ENCODE measurements at places on chromosomes 16 and 17.
A peak's percentile ranks its signal among the peaks of the same experiment; 100 is the strongest.

DNA sequence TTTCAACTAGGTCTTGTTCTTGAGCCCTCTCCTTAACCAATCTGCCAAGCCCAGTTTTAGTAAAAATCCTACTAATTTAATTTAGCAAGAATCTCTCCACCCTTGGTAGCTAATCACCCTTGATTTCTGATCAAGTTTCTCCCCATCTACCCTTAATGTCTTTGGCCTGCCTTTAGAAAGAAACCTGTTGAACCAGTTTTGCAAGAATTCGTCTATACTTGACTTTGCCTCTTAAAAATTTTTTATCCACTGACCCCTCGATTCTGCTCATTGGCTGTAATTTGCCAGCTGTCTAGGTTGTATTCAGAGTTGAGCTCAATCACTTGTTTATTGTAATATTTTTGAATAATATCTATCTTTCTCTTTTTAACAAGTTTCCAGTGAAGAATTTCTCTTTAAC lies 1138.5 kb downstream of the CDH11 start:
- DNase-seq, result no peak

GRCh38 chr16:22284637-22285036 lies 12.6 kb upstream of the POLR3E start:
- DNase-seq, result no peak

- no peak for DNase-seq
These were observed 6.1 kb downstream of the NOG start for GRCh38 chr17:56599566-56599965.

- DNase-seq, result no peak
These were observed 1.5 kb upstream of the GFAP start for GRCh38 chr17:44916781-44917241.

DNA sequence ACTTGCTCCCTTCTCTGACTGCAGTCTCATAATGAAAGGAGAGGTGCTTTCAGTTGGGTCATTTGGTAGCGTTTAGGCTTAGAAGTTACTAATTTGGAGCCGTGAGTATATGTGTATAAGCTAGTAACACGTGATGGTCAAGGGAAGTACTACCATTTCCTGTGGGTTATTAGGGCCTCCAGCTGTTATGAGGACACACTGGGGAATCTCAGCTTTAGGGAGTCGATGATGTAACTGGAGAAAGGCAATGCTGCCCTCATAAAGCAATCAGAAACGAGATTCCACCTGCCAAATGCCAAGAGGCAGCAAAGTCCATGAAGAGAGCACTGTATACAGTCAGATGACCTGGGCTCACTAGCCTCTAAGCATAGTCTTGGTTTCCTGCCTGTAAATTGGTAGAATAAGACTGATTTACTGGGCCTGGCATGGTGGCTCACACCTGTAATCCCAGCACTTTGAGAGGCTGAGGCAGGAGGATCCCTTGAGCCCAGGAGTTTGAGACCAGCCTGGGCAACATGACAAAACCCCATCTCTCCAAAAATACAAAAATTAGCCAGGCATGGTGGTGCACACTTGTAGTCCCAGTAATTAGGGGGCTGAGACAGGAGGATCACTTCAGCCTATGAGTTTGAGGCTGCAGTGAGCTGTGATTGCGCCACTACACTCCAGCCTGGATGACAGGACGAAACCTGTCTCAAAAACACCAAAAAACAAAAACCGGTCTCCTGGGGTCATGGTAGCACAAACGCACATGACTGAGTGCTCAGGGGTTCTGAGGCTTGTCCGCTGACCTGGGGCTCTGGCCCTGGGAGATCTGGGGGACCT lies 53.0 kb downstream of the SF3B3 start:
- no peak for DNase-seq

DNA sequence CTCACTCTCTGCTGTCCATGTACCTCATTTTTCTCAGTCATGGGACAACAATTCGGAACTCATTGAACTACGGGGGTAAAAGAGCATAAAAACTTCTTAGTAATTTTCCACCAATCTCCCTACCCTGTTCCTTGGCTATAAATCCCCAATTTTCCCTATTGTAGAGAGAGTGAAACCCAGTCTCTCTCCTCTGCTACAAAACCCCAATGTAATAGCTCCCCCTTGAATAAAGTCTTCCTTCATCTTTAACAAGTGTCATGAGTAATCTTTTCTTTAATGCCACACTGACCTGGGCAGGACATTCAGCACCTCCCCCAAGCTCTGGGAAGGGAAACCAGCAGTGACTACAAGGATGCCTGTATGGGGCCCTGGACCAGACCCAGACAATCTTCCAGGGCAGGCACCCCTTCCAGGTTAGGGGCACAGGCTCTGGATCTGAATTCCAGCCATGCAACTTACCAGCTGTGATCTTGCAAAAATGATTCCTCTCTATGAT lies 10.2 kb upstream of the EIF1 start:
- no peak for DNase-seq

GRCh38 chr16:12350945-12351344 lies 374.4 kb downstream of the SNX29 start:
- no peak for DNase-seq

DNA sequence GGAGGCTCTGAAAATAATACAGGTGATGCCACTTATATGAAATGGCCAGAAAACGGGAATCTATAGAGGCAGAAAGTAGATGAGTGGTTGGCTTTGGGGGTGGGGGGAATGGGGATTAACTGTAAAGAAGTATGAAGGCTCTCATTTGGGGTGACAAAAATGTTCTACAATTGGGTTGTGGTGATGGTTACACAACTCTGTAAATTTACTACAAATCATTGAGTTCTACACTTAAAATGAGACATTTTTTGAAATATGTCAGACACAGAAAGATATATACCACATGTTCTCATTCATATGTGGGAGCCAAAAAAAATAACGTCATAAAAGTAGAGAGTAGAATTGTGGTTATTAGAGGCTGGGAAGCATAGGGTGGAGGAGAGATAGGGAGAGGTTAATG lies 25.7 kb downstream of the ARHGAP17 start:
- no peak for DNase-seq

GRCh38 chr16:80346111-80346632 lies 194.6 kb upstream of the DYNLRB2 start:
- DNase-seq, result no peak

DNA sequence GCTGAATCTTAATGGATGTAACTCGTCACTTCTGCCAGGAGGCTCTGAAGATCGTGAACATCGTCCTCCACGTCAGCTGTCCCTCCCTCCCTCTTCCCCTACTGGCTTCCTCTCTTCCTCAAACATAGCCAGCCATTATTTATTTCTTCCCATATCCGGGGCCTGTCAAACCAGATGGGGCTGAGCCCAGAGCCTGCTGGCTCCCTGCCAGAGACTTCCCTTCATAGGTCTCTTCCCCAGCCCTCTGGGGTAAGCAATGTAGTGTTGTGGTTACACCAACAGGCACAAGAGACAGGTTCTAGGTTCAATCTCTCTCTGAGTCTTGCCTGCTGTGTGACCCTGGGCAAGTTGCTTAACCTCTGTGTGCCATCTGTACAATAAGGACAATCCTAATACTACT lies 40.1 kb upstream of the ZFP90 start:
- no peak for DNase-seq

DNA sequence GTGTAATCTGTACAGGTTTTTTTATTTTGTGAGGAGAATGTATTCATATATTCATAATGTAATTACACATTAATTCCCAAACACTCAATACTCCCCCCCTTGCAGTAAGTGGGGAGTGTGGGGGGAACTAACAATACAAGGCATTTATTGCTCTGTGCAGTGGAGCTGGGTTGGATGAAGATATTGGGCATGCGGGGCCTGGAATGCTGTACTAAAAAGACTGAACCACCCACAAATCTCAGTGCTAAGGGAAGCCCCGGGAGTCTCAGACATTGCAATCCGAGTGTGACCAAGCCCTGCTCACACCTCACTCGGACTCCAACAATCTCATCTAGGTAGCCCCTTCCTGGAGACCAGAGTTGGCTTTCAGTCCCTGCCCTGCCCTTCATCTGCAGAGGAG lies 6.0 kb downstream of the PLLP start:
- no peak for DNase-seq

DNA sequence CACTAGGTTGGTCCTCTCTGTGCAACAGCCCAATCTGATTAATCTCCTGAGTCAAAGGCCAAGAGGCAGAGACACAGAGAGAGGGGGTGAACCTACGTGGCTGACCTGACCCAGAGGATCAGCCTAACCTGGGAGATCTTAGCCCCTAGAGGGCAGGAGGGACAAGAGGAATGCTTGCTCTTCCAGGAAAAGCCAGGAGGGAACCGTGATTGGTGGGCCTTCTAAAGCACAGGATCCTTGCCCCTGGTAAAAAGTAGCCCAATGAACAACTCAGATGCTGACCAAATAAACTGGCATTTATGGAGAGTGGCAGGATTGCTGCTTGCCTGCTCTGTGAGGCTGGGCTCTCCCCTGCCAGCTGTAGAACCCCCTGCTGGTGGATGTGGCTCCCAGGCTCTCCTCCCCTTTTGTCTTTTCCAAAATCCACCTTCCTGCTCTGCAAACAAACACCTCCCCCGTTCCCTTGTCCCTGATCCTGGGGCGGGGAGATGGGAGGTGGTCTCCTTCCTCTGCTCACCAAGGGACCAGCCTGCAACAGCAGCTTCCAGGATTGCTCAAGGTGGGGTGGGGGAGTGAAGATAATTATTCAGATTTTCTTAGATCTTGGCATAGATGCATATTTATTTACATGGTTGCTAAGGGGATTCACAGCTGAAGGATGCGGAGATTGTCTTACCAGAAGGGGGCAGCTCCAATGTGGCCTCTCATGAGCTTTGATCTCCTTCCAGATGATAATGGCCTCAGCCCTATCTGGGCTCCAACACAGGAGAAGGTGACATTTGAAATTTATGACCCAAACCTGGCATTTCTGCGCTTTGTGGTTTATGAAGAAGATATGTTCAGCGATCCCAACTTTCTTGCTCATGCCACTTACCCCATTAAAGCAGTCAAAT lies 71.9 kb downstream of the SDR42E1 start:
- DNase-seq, result no peak

DNA sequence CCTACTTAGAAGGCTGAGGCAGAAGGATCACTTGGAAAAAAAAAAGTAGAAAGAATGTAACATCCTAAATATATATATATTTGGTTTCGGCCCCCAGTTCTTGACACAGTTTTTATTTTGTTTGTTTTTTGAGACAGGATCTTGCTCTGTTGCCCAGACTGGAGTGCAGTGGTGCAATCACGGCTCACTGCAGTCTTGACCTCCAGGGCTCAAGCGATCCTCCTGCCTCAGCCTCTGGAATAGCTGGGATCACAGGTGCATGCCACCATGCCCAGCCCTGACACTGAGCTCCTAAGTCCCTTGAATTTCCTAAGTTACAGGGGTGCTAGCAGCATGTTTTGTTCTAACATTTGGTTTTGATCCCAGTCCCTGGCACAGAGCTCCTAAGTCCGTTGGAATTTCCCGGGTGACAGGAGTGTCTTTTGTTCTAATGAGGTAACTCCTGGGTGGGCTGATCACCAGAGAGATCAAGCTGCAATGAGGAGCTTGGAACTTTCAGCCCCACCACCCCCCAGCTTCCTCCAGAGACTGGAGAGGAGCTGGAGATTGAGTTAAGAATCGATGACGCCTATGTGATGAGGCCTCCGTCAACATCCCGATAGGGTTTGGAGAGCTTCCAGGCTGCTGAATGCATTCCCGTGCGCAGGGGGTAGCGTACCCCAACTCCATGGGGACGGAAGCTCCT lies 20.0 kb downstream of the MXRA7 start:
- no peak for DNase-seq

- peak; percentile 21 for DNase-seq
These were observed 18.3 kb upstream of the EFCAB13 start for GRCh38 chr17:47305302-47305923.

DNA sequence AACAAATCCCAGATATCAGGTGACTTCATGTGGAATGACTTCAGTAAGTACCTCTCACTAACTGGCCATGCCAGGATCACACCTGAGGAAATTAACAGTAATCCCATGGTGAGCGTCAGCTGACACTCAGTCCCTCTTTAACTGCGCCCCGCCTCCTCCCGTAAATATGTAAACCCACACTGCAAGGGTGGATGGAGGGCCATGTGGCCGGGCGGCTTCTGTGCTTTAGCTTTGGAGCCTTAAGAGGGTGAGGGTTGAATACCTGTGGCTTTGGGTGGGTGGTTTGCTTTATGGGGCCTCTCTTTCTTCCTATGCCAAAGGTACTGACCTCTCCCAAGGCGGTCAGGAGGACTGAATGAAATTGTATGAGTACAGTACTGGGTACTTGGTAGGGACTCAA lies 141.7 kb downstream of the MRM1 start:
- no peak for DNase-seq

DNA sequence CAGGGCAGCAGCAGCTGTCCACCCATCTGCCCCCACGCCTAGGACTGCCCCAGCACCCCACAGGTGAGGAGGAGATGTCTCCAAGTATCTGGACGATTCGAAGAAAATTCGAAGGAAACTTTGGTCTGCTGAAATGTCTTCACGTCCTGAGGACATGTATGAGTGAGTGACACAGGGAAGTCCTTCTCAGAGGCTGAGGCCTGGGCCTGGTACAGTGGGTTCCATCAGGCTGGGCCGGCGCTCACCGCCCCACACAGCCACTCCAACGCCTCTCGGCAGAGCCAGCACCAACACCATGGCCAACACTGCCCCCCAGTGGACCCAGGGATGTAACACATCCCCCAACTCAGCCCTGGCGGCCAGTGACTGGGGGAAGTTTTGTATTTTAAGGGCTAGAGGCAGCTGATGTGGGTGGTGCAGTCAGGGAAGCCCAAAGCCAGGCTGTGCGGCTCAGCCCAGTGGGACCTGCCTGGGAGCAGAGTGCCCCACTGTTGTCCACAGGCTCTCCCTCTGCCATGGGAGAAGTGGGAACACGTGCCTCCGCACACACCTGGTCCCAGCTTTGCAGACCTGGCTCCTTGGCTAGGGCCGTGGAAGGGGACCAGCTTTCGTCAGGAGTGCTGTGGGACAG lies 55.8 kb upstream of the FASN start:
- DNase-seq, result peak; percentile 88

- DNase-seq, result no peak
These were observed 58.8 kb downstream of the GAS7 start for GRCh38 chr17:10139577-10139976.

DNA sequence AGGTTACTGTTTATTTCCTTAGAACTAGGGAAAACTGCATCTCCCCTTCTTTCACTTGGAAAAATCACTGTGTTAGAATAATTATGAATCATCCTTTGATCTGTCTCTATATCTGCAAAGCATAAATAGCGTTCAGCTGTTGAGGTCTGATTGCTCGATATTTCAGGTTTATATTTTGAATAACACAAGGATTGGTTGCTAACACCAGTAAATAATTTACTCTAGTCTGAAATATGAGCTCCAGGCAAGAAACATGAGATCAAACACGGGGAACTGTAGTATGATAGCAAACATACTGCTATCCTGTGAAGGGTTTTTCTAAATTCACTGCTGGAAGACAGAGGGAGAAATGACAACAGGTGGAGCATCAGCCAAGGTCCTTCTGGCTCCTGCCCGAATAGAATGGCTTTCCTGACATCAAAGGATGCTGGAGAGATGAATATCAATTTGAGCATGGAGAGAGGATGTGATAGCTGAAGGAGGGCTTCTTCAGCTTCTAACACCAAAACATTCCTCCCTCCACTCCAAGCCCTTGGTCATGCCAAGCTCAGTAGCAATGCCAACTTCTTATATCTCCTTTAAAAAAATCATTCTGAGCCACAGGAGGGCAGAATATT lies 450.3 kb downstream of the SHISA9 start:
- DNase-seq, result no peak
